ENCODE measurements at places on chromosomes 12 and 14.

- peak; percentile 66 for DNase-seq
These were observed 672 bp upstream of the ESR2 start for GRCh38 chr14:64294672-64295413.

DNA sequence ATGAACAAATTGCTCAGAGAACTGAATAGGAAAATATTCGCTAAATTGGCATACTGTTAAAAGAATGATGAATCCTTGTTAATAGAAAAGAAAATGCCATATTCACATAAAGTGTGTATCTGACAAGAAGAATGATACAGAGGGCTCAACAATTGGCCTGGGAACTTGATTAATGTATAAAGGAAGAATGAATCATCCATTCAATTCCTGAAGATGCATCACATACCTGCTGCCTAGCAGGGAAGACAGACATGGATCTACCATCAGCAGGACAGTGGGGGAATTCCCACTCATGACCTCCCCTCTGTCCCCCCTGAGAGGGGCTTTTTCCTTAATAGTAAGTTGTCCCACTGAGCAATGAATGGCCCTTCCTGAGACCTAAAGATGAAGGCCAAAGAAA, 13.5 kb downstream of the PTPN21 start:
- DNase-seq = no peak

DNA sequence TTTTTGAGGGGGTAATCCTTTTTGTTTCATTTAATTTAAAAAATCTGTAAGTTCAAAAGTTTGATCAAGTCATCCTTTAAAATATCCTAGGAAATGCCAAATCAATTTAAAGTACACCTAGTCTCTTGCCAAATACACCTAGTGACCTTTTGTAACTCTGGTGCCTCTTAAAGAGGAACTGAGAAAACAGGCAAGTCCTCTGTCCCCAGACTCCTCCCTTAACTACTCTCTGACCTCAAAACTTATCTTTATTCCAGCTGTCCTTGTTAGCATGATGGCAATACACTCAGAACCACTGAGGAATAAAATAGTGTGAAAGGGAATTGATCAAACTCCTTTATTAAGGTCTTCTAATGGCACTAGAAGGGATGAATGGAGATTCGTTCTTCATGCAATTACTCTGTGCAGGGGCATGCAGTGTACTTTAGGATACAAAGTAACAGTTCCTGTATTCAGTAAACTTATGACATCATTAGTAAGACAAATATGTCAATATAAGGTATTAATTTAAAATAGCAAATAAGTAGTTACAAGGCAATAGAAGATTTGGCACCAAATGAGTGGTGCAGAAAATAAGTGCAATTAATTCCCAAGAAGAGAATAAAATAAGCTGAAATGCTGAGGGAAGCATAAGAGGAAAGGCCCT, 3.3 kb downstream of the FAR2 start:
- no peak for DNase-seq

- DNase-seq = no peak
These were observed 154.3 kb downstream of the CEP83 start for GRCh38 chr12:94305130-94305957.

DNA sequence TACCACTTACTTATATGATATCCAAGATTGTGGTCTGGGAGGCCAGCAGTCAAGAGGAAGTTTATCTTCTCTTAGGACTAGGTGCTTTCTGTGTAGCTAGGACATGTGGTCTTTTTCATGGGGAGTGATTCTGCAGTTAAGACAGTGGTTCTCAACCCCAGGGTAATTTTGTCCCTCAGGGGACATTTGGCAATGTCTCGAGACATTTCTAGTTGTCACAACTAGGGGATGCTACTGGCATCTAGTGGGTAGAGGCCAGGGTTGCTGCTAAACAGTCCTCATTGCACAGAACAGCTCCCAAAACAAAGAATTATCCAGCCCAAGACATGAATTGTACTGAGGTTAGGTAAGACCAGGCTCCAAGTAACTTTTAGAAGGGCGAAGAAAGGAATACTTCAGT, 20.0 kb downstream of the AMDHD1 start:
- no peak for DNase-seq

GRCh38 chr14:70663707-70664179, 22.0 kb downstream of the TTC9 start:
- DNase-seq = no peak

GRCh38 chr12:46442738-46443137, 70.2 kb upstream of the SLC38A2 start:
- DNase-seq = no peak
